ENCODE measurements at places on chromosomes 7 and 10. TPM values are rescaled to one million over a fixed set of nuclear protein-coding genes. Genes with fewer than 3 reads are reported as not detected.

Gene TAS2R41
- 3.3 TPM for total RNA-seq

Gene LIPN
- not detected for total RNA-seq

Gene MCM10
- not detected for total RNA-seq

Gene SDK1
- total RNA-seq, result 3.8 TPM

Gene TAC1
- total RNA-seq, result 3.8 TPM

Gene OPALIN
- not detected for total RNA-seq

Gene ABCB4
- total RNA-seq, result 0.29 TPM

Gene CALHM3
- not detected for total RNA-seq

Gene UPK3BL2
- total RNA-seq, result 64.0 TPM

Gene CALHM2
- 29.7 TPM for total RNA-seq

Gene CC2D2B
- 3.3 TPM for total RNA-seq

Gene TMEM139
- not detected for total RNA-seq

Gene STEAP4
- 21.2 TPM for total RNA-seq

Gene VWA2
- total RNA-seq, result not detected

Gene CALML3
- total RNA-seq, result not detected

Gene TAS2R3
- total RNA-seq, result not detected

Gene FAM237B
- not detected for total RNA-seq

Gene RASA4
- total RNA-seq, result 283 TPM

Gene RNF148
- total RNA-seq, result 7.4 TPM

Gene ACSL5
- total RNA-seq, result 11.3 TPM

Data from uterus (tissue), 4 donors.